SK-N-DZ (cell line): ENCODE measurements at places on chromosomes 6 and 20.

DNA sequence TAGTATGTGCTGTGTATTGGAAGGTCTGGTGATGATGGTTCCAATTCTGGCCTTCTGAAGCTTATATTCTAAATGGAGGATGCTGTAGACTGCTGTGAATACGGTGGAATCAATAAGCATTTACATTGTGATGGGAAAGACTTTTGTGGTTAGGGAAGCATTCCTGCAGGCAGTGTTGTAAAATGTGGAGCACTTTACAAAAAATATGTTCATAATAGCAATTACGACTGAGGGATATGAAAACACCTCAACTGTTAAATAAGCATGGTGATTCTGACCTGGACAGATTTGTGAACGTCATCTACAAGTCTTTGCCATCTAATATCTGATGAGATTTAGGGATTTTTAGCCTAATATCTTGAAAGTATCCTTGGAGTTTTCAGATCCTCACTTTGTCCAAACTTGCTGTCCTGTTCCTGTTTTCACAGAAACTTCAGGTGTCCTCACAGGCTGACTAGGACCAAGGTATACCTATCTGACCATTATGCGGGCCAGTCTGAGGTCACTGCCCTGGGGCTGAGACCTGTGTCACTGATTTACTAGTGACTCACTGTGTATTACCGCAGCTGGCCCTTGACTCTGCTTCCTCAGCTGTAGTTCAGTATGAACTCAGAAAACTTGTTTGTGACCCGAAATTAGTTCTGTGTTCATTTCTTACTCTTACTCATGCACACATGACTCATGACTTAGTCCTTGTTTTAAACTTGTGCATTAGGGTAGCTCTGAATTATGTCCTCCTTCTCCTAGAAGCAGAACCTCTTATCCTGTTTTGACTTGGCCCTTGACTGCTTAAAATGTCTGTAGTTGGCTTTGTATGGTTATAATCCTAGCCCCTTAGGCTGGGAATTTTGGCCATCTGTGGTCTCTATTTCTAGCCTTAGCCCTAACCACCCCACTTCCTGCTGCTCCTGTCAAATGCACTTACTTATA lies 343.0 kb downstream of the CDKAL1 start:
- DNase-seq, result no peak

DNA sequence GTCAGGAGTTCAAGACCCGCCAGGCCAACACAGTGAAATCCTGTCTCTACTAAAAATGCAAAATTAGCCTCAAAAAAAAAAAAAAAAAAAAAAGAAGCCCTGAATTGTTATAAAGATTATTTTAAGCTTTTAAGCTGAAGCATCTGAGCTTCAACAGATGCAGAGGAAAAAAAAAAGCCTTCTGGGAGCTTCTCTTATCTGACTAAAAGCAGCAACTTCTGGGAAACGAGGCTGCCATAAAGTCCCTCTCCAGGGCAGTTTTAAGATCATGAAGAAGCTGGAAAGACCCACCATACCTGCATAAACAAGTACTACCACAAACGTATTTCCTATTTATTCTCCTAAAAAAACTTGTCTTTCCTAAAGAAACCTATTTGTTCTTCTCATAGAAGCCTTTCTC lies 3.6 kb downstream of the SERINC3 start:
- DNase-seq, result no peak

DNA sequence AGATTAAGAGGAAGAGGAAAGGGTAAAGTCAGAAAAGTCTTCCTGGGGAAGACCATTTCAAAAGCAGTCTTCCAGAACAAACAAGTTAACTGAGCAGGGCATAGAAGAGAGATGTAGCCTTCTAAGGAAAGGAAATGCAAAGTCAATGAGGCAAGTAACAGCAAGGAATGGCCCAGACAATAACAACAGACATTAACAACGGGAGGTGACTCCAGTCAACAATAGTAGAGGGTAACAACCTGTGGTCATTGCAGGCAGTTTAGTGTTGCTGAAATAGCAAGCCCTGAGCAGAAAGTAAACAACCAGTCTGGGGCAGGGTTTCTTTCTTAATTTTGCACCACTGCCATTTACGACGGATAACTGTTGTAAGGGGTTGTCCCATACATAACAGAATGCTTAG lies 2.1 kb downstream of the MDN1 start:
- DNase-seq, result no peak

GRCh38 chr20:35575958-35576357 lies 34.1 kb downstream of the ERGIC3 start:
- no peak for DNase-seq
